Suppressor macrophage treated with lipopolysaccharide for 1 hour (primary cell): ENCODE measurements at places on chromosomes 7 and 10.

- no peak for DNase-seq
Observed at GRCh38 chr7:84999450-84999849, 187.4 kb downstream of the SEMA3D start.

GRCh38 chr10:88409824-88410223 is 173.3 kb downstream of the RNLS start:
- no peak for DNase-seq

GRCh38 chr10:80155696-80156215 is 23.2 kb downstream of the PLAC9 start:
- DNase-seq, result no peak

- no peak for DNase-seq
Observed at GRCh38 chr7:129843978-129844840, 108.6 kb downstream of the UBE2H start.

DNA sequence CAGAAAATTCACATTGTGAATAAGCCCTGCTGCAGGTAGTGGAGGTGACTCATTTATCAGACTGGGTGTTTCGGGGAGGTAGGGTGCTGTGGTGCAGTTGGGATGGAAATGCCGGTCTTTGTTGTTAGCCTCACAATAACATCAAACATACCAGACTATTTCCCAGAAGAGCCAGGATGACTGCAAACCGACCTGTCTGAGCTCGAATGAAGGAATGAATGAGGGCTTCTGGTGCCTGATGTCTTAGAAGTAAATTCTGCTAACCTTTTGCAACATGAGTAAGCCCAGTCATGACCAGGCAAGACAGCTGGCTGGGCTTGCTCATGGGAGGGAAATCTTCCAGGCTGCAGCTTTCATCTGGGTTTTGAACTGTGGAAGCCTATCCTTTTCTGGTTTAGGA is 2.4 kb upstream of the VDAC2 start:
- DNase-seq, result no peak

- DNase-seq, result no peak
Observed at GRCh38 chr10:89741126-89741762, 39.9 kb downstream of the KIF20B start.

DNA sequence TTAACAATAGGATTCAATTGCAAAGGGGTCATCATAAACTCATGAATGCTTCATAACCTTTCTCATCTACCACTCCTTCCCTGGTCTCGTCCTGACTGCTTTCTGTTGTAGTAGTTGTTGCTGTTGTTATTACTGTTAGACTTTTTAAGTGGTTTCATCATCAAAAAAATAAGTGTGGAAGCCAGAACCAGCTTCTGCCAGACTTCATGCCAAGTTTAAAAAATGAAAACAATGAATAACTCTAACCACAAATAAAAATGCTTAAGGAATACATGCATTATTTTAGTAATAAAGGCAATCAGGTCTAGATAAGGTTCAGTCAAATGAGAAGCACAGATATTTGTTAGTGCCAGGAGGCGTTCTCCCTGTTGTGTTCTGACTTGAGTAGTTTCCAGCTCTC is 85.4 kb downstream of the PCLO start:
- DNase-seq, result no peak

GRCh38 chr7:132300599-132301277 is 275.5 kb downstream of the PLXNA4 start:
- DNase-seq, result no peak

DNA sequence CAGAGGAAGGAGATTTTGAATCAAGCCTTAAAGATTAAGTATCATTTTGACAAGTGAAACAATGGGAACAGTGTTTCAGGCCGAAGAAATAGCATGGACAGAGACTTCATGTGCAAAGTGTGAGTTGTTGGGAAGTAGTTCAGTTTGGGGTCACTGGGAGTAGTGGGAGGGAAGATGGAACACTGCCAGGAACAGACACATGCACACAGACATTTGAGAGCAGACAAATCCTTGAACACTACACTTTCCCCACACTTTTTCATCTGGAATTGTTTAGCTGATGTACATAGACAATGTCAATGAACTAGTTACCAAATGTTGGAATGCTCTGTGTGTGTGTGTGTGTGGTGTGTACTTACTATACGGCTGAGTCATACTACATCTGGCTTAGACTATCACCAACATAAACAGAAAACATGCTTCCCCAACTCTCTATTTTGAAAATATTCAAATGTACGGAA is 52.4 kb upstream of the LRRC17 start:
- no peak for DNase-seq

- no peak for DNase-seq
Observed at GRCh38 chr7:132472463-132473120, 103.7 kb downstream of the PLXNA4 start.

GRCh38 chr10:11145495-11145855 is 127.8 kb downstream of the CELF2 start:
- DNase-seq, result peak; percentile 55

- no peak for DNase-seq
Observed at GRCh38 chr7:2143981-2144595, 88.7 kb downstream of the MAD1L1 start.

DNA sequence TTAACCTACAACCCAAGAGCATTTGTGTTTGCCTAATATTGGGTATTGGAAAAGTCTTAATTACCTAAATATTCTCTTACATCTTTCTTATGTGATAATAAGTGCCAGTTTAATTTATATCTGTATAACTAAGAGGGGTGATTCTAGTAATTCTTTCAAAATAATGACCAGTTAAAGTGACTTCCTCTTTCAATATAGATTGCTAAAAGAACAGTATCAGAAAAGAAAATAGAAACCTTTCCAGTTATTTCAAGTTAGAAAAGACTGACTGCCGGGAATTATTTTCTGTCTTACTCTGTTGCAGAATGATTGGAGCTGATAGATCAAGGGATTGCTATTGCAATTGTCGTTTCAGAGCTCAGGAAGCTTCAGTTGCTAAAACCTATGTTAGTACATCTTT is 525.0 kb upstream of the SEMA3D start:
- peak; percentile 6 for DNase-seq

GRCh38 chr10:104324221-104324686 is 14.0 kb downstream of the ITPRIP start:
- DNase-seq, result peak; percentile 90

- no peak for DNase-seq
Observed at GRCh38 chr7:144001543-144001942, 1.4 kb downstream of the OR6B1 start.

GRCh38 chr10:72254813-72255568 is 18.7 kb upstream of the DDIT4 start:
- peak; percentile 65 for DNase-seq

DNA sequence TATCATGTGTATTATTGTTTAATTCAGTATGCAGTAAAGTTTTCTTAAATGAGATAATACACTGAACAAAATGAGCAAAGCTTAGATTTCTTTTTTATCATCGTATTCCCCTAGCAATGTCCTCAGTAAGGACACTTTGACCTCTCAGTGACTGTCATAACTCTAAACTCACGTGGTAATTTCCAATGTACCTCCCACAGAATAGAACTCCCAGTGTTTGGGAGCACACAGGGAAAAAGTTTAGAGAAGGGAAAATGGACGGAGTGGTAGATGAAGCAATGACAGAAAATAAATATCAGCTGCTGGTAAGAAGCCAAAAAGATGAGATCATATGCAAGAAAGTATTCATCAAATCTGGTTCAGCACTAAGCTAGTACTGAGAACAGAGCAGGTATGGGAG is 758.6 kb upstream of the KCND2 start:
- no peak for DNase-seq

- DNase-seq, result no peak
Observed at GRCh38 chr10:132452216-132452650, 55.2 kb downstream of the PWWP2B start.

DNA sequence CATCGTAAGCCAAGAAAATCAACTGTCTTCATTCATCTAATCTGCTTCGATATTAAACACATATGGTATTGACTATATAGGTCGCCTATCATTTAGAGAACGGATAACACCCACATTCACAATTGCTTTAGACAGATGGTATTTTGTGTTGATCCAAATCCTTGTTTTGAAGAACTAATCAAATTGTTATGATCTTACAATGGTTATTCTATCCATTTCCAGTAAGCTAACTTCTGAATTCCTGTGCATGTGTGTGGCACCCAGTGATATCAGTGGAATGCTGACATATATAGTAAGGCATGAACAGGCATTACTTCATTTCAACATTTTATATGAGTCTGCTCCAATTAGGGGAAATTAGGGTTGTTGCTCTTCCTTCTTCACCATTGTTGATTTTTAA is 98.8 kb downstream of the SEMA3E start:
- no peak for DNase-seq

DNA sequence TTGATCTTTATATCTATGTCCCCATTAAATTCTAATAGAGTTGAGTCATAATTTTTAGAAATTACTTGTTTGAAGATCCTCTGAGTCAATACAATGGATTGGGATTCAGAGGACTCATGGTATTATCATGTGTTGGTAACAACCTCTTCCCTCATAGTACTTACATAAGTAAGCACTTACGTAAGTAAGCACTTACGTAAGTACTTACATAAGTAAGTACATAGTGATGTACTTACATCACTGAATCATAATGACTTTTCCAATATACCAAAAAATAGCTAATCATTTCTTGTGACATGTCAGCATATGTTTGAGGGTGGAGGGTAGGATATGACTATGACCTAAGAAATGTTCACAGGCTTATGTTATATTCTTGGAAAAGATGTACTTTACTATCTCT is 740.5 kb downstream of the SORCS1 start:
- DNase-seq, result no peak

- DNase-seq, result no peak
Observed at GRCh38 chr10:8069627-8070026, 15.1 kb downstream of the GATA3 start.

DNA sequence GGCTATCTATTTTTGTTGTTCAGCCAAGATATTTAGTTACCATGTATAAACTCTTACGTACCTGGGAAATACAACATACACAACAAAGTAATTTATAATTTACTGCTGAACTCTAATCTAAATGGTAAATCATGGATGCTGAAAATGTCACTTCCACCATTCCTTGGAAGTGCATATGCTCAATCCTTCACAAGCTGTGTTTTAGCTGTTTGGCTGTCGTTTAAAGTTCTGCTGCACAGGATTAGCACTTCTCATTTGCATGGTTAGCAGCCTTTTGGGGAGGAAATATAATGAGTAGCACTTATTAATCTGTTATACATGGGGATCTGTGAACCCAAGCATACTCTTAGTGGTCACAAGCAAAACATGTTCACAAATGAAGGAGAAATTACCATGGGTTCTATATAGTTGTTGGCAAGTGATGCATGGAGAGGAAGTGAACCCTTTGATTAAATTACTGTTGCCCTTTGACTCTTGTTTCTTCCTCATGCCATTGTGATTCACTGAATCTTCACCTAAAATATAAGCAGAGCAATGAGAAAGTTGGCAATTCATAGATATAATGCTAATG is 18.5 kb downstream of the PIK3CG start:
- no peak for DNase-seq

DNA sequence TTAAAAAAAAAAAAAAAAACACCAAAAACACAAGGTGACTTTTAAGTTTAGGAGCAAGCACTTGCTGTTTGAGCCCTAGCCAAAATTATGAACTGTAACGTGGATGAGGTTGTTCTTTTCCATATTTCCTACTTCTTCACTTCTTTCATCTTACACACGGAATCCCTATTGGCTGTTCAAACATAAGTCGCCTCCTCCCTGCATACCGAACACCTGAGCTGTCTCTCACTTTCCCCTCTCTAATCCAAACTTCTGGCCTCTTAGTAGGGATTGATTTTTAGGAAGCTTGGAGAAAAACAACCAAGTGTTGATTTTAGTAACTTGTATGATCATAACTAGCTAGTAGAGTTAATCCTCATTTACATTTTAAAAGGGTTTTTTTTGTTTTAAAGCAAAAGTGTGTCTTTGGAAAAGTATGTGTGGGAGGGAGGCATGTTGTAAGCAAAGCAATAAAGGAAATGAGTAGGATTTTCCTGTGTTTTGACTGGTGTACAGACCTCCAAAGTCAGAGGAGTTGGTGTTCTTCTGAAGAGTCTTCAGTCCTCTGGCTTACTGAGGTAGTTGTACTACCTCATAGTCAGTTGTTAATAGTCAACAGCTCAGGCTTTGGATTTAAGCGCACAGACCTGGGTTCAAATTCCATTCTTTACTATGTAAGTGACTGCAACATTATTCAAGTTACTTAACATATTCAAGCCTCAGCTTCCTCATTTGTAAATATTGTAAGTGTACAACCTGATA is 39.3 kb downstream of the RABGEF1 start:
- DNase-seq, result peak; percentile 49

- no peak for DNase-seq
Observed at GRCh38 chr7:151003572-151003971, 12.8 kb downstream of the NOS3 start.

- no peak for DNase-seq
Observed at GRCh38 chr7:140940898-140941297, 16.2 kb upstream of the BRAF start.

- peak; percentile 33 for DNase-seq
Observed at GRCh38 chr10:133336577-133337369, at the start of gene CALY. CALY (minus strand) TSS chr10:133336896; CDS start chr10:133328989, 7,907 bp downstream.

DNA sequence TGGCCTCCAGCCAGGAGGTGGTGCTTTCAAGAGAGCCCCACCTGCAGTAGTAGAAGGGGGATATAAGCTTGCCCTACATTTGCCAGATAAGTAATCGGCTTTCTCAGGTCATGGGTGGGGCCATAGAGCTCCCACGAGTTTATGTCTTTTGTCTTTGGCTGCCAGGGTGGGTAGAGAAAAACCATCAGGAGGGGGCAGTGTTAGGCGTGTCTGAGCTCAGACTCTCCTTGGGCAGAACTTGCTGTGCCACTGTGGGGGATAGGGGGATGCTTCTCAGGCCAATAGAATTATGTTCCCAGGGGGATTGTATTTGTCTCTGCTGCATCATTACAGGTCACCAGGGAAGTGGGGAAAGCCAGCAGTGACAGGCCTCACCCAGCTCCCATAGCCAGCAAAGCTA is 12.3 kb upstream of the MRPS33 start:
- no peak for DNase-seq

DNA sequence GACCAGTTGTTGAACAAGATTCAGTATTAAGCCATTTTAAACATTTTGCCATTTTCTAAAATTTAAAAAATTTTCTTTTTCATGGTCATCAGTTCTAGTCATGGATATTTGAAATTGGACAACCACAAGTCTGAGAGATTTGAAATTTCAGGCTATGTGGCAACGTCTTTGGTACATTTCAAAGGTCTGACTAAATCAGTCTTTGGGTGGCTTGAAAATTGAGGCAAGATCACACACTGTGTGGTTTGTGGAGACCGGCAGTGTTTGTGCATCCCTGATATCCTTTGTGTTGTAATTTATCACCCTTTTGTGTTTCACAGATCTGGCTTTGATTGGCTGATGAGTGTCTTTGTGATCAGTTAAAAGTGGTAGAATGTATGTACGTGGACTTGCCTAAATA is 35.7 kb downstream of the CCAR1 start:
- no peak for DNase-seq

GRCh38 chr7:12757443-12757842 is 70.0 kb downstream of the ARL4A start:
- DNase-seq, result no peak
